ENCODE measurements at places on chromosomes 7 and 10.

GRCh38 chr7:30018451-30018850 is 8.1 kb downstream of the FKBP14 start:
- no peak for DNase-seq

GRCh38 chr7:144397086-144397485 is 6.4 kb downstream of the NOBOX start:
- no peak for DNase-seq

- DNase-seq: no peak
Observed at GRCh38 chr7:76202666-76203030, 952 bp downstream of the SRRM3 start.

DNA sequence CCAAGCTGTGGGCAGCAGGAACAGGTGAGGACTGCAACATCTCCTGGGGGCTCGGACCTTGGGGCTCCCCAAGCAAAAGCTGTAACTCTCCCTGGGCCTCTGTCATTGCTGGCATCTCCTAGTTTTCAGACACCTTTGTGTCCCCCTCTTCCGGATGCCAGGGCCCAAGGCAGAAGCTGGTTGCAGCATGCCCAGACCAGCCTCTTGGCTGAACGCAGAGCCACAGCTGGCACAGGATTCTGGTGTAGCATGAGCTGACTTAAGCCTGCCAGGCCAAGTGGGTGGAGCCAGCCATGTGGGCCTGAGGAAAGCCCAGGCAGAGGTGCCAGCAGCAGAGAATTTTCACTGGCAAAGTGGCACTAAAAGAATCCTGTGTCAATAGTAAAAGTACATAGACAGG is 43.5 kb downstream of the ZWINT start:
- DNase-seq: no peak

- no peak for DNase-seq
Observed at GRCh38 chr7:107643407-107643806, 17.2 kb upstream of the SLC26A4 start.

Data from stimulated activated naive CD4-positive, alpha-beta T cell treated with Interleukin-2 at 50 U/mL for 16 hours (primary cell).